ENCODE measurements at places on chromosomes 12 and 14. TPM values are rescaled to one million over a fixed set of nuclear protein-coding genes. Genes with fewer than 3 reads are reported as not detected.

CCDC196 gene
- 0.38 TPM for polyA plus RNA-seq

SERPINA12 gene
- 0.91 TPM for polyA plus RNA-seq

NTS gene
- 4.1 TPM for polyA plus RNA-seq

C12orf56 gene
- polyA plus RNA-seq, result 2.2 TPM

CCDC177 gene
- 0.05 TPM for polyA plus RNA-seq

MGAT4C gene
- polyA plus RNA-seq, result 0.81 TPM

LRRIQ1 gene
- 37.4 TPM for polyA plus RNA-seq

MRPL51 gene
- polyA plus RNA-seq, result 170 TPM

GOLGA5 gene
- polyA plus RNA-seq, result 42.7 TPM

PRDM4 gene
- 46.6 TPM for polyA plus RNA-seq

APOF gene
- 0.08 TPM for polyA plus RNA-seq

ATG101 gene
- polyA plus RNA-seq, result 23.4 TPM

SCAF11 gene
- 142 TPM for polyA plus RNA-seq

CLEC2D gene
- polyA plus RNA-seq, result 30.5 TPM

LRTM2 gene
- polyA plus RNA-seq, result 0.62 TPM

CD9 gene
- polyA plus RNA-seq, result 144 TPM

KRT81 gene
- polyA plus RNA-seq, result not detected

MMAB gene
- 35.2 TPM for polyA plus RNA-seq

P3H3 gene
- 29.9 TPM for polyA plus RNA-seq

RNASE7 gene
- polyA plus RNA-seq, result 0.55 TPM

ANKS1B gene
- polyA plus RNA-seq, result 4.8 TPM

ERBB3 gene
- polyA plus RNA-seq, result 111 TPM

AGAP2 gene
- 1.2 TPM for polyA plus RNA-seq
